ENCODE measurements at places on chromosomes 12 and 14. TPM values are rescaled to one million over a fixed set of nuclear protein-coding genes. Genes with fewer than 3 reads are reported as not detected.

PAH gene
- not detected for polyA plus RNA-seq

E2F7 gene
- not detected for polyA plus RNA-seq

- DNase-seq = no peak
Observed at GRCh38 chr12:2248901-2249381, 196.2 kb downstream of the CACNA1C start.

DNA sequence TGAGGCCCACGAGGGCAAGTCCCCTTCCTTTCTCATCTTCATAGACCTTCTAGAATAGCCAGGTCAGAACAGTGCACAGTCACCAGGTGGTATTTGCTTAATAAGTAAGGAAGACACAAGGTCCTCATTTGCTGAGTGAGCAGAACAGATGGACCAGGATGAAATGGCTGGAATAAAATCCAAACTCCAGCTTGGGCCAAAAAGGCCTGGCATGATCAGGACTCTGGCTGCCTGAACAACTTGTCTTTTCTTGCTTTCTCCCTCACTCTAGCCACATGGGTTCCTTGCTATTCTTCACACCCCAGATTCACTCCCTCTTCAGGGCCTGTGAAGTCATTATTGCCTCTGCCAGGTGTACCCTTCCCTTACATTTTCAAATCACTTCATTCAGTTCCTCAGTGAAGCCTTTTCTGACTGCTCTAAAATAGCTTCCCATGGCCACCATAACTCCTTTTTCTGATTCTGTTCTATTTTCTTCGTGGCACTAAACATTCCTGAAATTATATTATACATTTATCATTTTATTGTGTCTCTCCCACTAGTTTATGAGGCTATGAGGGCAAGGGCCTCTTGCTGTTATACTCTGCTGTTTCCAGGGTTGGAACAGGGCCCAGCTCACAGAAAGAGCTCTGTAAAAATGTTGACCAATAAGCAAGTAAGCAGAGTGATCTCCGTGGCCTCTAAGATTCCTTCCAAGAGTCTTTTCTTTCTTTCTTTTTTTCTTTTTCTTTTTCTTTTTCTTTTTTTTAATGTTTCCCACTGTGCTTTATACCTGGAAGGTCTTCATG is 150.8 kb downstream of the TTC8 start:
- no peak for DNase-seq

GRCh38 chr14:92981726-92982125 is 58.8 kb downstream of the CHGA start:
- DNase-seq = no peak

- DNase-seq = no peak
Observed at GRCh38 chr14:95034788-95035187, 122.5 kb downstream of the DICER1 start.

DNA sequence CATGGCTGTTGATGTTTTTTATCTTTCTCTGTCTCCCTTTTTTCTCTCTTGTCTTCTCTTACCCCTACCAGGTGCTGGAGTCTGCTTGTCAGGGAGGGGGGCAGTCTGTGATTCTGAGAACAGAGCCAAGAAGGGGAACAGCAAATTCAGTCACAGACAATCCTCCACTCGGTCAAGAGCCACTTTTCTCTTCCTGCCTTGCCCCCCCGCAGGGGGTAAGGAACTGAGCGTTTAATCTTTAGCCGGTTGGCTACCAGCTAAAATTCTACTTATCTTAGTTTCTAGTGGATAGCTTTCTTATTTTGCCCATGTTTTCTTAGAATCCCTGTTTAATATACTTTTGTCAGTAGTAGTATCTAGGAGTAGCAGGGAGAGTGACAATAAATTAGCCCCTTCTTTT is 1.9 kb downstream of the RIMKLB start:
- DNase-seq = no peak

DNA sequence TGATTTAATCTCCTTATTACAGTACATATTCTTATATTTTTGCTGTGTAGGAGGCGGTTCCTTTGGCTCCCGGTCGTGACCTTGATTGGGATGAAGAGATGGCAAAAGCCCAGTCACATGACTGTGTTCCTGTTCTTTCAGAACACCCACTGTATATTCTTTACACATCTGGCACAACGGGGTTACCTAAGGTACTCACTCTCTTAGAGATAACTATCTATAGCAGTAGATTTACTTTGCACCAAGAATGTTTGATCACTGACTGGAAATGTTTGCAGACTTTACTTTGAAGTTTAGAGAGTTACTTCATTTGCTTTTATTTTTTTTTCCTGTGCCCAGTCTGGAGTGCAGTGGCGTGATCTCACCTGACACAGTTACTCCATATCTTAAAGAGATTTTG is 65.2 kb downstream of the ACSS3 start:
- DNase-seq = no peak

DNA sequence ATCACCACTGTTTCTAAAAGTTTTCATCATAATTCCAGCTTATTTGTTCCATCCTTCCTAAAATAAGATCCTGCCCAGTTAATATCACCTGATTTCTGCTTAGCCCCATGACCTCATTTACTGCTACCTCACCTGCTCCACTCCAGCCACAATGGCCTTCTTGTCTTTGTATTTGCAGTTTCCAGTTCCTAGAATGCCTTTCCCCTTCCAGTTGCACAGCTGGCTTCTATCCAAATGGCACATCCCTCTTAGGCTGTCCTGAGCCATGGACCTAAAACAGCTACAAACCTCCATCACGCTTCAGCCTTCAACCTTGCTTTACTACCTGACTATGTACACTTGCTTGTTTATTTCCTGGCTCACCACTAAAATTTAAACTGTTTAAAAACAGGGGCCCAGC is 6.5 kb upstream of the LGMN start:
- no peak for DNase-seq

- no peak for DNase-seq
Observed at GRCh38 chr14:38593476-38593875, 337.6 kb upstream of the CLEC14A start.

GRCh38 chr12:7116916-7117315 is 7.9 kb upstream of the C1RL start:
- DNase-seq = no peak

GRCh38 chr14:94142836-94143235 is 13.4 kb upstream of the IFI27L2 start:
- no peak for DNase-seq

DNA sequence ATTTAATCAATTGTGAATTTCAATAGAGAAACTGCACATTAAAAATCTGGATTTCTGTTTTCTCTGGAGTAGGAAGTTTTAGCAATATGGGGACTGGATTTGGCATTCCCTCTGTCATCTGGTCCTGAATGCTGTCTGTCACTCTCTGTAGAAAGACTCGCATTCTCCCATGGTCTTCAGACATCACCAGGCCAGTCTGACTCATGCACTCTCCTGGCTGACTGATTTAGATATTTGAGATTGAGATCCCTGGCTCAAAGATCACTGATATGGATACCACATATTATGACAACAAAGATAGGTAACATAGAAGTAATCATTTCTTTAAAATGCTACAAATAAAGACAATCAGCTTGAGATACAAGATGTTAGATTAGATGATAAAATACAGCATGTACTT is 524.5 kb downstream of the GALC start:
- no peak for DNase-seq

- DNase-seq = no peak
Observed at GRCh38 chr14:91367173-91368171, 50.1 kb downstream of the CCDC88C start.

- no peak for DNase-seq
Observed at GRCh38 chr14:21220874-21221477, 48.3 kb downstream of the HNRNPC start.

- no peak for DNase-seq
Observed at GRCh38 chr14:52412426-52412825, 98.3 kb downstream of the PTGER2 start.

DNA sequence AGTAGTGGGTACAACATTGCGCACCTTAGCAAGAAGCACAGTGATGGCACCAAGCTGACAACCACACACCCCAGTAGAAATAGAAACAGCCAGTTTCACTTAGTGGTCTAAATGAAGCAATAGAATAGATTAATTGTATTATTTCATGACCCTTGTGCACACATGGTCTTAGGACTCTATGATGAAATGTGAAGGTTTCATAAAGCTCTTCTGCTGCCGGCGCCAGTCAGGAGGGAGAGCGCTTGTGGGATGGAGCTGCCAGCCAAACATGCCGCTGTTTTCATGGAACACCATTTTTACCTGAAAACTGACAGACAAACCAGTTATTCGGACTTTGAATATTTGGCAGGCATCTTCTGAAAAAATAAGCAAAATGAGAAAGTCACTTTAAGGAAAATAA is 100.0 kb downstream of the PPP2R5C start:
- DNase-seq = no peak

GRCh38 chr14:103206023-103206481 is 82.8 kb downstream of the TNFAIP2 start:
- DNase-seq = peak; percentile 65

All from aorta (tissue), 5 donors.